ENCODE measurements at places on chromosomes 12 and 14. TPM values are rescaled to one million over a fixed set of nuclear protein-coding genes. Genes with fewer than 3 reads are reported as not detected.

GRCh38 chr12:6215120-6215807 lies 15.1 kb downstream of the CD9 start:
- H3K27ac ChIP-seq = no peak overlapping the region
- peaks cover 11% of the 10 kb centered on the region for H3K27me3 ChIP-seq
- H3K36me3 ChIP-seq = no peaks in the 10 kb centered on the region
- no peak overlapping the region for H3K4me3 ChIP-seq
- peaks cover 21% of the 10 kb centered on the region for H3K4me1 ChIP-seq

Gene PRKAG1
- 58.2 TPM for total RNA-seq

DNA sequence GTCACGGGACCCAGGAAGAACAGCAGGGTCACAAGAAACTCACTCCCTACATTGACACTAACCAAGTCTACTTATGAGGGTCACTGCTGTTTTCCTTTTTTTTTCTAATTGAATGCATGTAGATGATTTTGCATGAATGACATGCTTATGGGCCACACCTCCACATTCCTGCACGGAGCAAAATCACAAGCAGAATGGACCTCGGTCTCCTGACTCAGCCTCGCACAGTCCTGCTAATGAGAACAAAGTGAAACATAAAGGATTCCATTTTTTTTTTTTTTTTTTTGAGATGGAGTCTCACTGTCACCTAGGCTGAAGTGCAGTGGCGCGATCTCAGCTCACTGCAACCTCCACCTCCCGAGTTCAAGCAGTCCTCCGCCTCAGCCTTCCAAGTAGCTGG lies 12.3 kb downstream of the SCARB1 start:
- no peak overlapping the region for H3K27ac ChIP-seq
- H3K27me3 ChIP-seq = peaks cover 6% of the 10 kb centered on the region
- no peak for DNase-seq

GRCh38 chr12:18383203-18383602 lies 121.9 kb downstream of the PIK3C2G start:
- no peak for DNase-seq
- H3K4me1 ChIP-seq = peaks cover 9% of the 10 kb centered on the region
- no peak overlapping the region for H3K27ac ChIP-seq
- H3K36me3 ChIP-seq = peaks cover 4% of the 10 kb centered on the region
- H3K4me3 ChIP-seq = no peak overlapping the region

Gene IL22
- total RNA-seq = not detected

Gene CLEC2B
- not detected for total RNA-seq

- no peak overlapping the region for H3K4me3 ChIP-seq
- no peak for DNase-seq
- peaks cover 3% of the 10 kb centered on the region for H3K36me3 ChIP-seq
- H3K27me3 ChIP-seq = peaks cover 4% of the 10 kb centered on the region
- no peak overlapping the region for H3K27ac ChIP-seq
These were observed 87.3 kb downstream of the DYRK2 start for GRCh38 chr12:67735868-67736267.

- no peak overlapping the region for H3K27ac ChIP-seq
- H3K4me3 ChIP-seq = no peak overlapping the region
- DNase-seq = no peak
- H3K36me3 ChIP-seq = peaks cover 4% of the 10 kb centered on the region
These were observed 5.4 kb downstream of the CRACR2A start for GRCh38 chr12:3747543-3747942.

GRCh38 chr12:51814311-51815088 lies 34.0 kb downstream of the FIGNL2 start:
- H3K36me3 ChIP-seq = no peaks in the 10 kb centered on the region
- no peak overlapping the region for H3K27ac ChIP-seq
- peak; percentile 87 for DNase-seq
- peak overlapping the region; percentile 79 for H3K4me3 ChIP-seq
- peaks cover 27% of the 10 kb centered on the region for H3K4me1 ChIP-seq

GRCh38 chr14:22002860-22003284 lies 329.3 kb upstream of the OR4E1 start:
- H3K36me3 ChIP-seq = peaks cover 4% of the 10 kb centered on the region
- no peaks in the 10 kb centered on the region for H3K4me1 ChIP-seq
- H3K27ac ChIP-seq = no peak overlapping the region
- peak; percentile 63 for DNase-seq

- H3K36me3 ChIP-seq = no peaks in the 10 kb centered on the region
- no peak overlapping the region for H3K27ac ChIP-seq
- no peak overlapping the region for H3K4me3 ChIP-seq
- H3K27me3 ChIP-seq = peaks cover 4% of the 10 kb centered on the region
- H3K4me1 ChIP-seq = no peaks in the 10 kb centered on the region
These were observed 55.4 kb downstream of the TEAD4 start for GRCh38 chr12:3014641-3015040.

GRCh38 chr14:70828188-70828587 lies 18.9 kb upstream of the MAP3K9 start:
- H3K4me3 ChIP-seq = no peak overlapping the region
- DNase-seq = no peak

Gene SMIM41
- 0.88 TPM for total RNA-seq

- peaks cover 17% of the 10 kb centered on the region for H3K4me1 ChIP-seq
- H3K36me3 ChIP-seq = no peaks in the 10 kb centered on the region
- peaks cover 3% of the 10 kb centered on the region for H3K27me3 ChIP-seq
- H3K4me3 ChIP-seq = no peak overlapping the region
- no peak for DNase-seq
These were observed 67.0 kb upstream of the CCDC198 start for GRCh38 chr14:57560681-57561080.

- H3K4me3 ChIP-seq = no peak overlapping the region
- no peak for DNase-seq
- peaks cover 4% of the 10 kb centered on the region for H3K4me1 ChIP-seq
- no peak overlapping the region for H3K27ac ChIP-seq
- H3K36me3 ChIP-seq = no peaks in the 10 kb centered on the region
These were observed 10.4 kb upstream of the NRIP2 start for GRCh38 chr12:2845280-2845679.

DNA sequence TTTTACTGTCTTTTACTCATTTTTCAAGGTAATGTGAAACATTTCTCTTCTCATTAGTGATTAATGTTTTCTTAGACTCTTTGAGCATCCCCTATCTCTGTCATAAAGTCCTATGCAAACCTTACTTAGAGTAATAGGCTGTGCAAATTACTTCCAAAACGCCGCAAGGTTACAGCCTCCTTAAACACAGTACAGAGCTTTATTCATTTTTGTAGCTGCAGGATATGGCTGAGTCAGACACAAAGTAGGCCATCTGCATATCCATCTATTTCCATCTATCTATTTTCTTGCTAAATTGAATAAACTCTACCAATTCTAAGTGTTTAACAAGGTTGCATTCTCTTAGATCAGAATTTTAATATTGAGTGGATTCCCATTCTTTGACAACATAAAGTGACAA lies 335.6 kb upstream of the SLC16A7 start:
- H3K27me3 ChIP-seq = no peaks in the 10 kb centered on the region
- no peak overlapping the region for H3K27ac ChIP-seq
- H3K4me1 ChIP-seq = no peaks in the 10 kb centered on the region
- no peak for DNase-seq
- H3K4me3 ChIP-seq = no peak overlapping the region

DNA sequence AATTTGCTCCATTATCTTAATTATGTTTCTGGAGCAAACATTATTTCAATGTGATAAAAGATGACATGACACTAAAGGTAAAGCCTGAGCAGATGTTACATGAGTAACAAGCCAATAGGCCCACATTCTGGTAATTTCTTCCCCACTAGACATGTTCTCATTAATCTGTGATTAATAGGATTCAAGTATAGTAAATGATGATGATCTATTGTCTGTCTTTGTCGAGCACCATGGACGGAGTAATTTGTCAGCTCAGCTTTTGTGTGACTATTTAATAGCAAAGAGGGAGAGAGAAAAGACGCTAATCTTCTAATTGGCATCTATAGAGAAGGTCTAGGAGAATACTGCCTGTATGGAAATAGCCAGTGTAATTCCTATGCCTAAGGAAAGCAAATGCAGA lies 62.2 kb upstream of the INSM2 start:
- no peaks in the 10 kb centered on the region for H3K36me3 ChIP-seq
- no peak for DNase-seq
- H3K4me3 ChIP-seq = no peak overlapping the region
- H3K27me3 ChIP-seq = no peaks in the 10 kb centered on the region

DNA sequence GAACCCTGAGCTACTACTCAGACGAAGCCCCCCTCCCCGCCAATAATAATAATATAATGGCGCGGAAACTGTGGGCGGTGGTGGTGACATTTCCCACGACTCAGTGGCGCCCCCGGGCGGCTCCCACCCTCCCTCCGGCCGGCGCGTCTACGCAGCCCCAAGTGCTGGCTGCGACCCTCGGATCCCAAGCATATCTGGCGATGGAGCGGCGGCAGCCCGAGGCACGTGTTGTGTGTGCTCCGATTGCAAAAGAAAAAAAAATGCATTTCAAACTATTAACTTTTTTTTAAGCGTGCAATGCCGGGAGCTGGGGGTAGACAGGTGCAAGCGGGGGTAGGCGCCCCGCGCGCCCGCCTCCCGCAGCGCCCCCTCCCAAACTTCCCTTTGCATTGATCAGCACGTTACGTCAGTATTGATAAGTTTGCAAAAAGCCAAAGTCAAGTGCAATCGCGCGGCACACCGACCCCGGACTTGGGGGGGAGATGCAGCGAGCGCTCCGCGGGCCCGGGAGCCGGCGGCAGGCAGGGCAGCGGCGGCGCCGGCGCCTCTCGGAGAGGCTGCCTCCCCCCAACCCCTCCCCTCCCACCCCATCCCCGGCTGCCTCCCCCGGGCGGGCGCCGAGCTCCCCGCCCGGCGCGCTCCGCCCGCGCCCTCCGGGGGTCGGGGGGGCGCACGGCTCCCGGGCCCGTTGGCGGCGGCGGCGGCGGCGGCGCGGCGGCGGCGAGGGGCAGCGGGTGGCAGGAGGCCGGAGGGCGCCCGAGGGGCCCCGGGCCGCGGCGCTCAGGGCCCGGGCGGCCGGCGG lies 113.1 kb upstream of the MYL2 start:
- peaks cover 6% of the 10 kb centered on the region for H3K27me3 ChIP-seq
- DNase-seq = peak; percentile 85
- peaks cover 21% of the 10 kb centered on the region for H3K4me1 ChIP-seq
- H3K27ac ChIP-seq = peak overlapping the region; percentile 33
- peak overlapping the region; percentile 88 for H3K4me3 ChIP-seq

GRCh38 chr14:53237488-53237887 lies 84.4 kb upstream of the DDHD1 start:
- H3K27me3 ChIP-seq = no peaks in the 10 kb centered on the region
- DNase-seq = no peak
- no peak overlapping the region for H3K27ac ChIP-seq
- no peak overlapping the region for H3K4me3 ChIP-seq
- H3K4me1 ChIP-seq = no peaks in the 10 kb centered on the region

DNA sequence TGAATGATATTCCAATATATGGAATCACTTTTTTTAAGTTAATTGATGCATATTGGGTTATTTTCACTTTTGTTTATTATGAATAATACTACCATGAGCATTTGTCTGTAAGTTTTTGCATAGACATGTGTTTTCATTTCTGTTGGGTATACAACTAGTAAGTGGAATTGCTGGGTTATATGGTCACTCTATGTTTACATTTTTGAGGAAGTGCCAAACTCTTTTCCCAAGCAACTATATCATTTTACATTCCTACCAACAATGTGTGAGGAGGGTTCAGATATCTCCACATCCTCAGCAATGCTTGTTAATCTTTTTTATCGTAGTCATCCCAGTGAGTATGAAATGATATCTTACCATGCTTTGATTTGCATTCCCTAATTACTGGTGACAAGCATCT lies 64.0 kb downstream of the MON2 start:
- H3K27me3 ChIP-seq = no peaks in the 10 kb centered on the region
- no peak overlapping the region for H3K4me3 ChIP-seq
- no peaks in the 10 kb centered on the region for H3K4me1 ChIP-seq
- H3K27ac ChIP-seq = no peak overlapping the region
- no peaks in the 10 kb centered on the region for H3K36me3 ChIP-seq

DNA sequence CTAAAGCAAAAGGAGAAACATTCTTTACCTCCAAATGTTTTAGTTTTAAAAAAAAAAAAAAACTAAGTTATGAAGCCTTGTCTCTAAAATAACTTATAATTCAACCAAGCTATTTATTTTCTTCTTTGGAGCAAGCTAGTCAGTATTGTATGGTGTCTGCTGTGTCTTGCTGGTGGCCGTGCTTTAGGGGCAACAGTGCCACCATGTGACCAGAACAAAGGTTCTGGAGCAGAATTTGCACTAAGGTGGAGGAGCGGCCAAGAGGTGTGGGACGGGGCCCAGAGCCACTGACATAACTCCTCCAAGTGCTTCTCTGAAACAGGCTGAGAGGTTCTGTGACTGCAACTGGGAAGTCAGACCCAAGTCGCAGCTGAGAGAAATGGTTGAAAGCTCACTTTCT lies 4.5 kb downstream of the FICD start:
- H3K4me3 ChIP-seq = no peak overlapping the region
- H3K4me1 ChIP-seq = no peaks in the 10 kb centered on the region
- H3K36me3 ChIP-seq = no peaks in the 10 kb centered on the region
- H3K27me3 ChIP-seq = peaks cover 3% of the 10 kb centered on the region

DNA sequence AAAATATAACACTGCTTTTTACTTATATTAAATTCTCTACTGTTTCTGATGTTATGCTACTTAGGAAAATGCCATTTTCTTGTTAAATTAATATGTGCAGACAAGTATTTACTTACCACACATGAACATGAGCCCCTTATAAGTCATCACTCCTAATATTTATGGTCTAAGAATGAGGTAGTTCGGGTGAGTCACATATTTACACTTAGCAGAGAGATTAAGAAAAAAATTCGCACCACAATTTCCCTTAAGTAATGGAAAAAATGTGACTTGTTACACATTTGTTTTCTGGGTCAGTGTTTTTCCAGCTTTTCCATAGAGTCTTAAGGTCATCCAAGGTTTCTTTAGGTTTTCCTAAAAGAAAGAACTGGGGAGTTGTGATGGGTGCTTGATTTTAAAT lies 68.3 kb downstream of the RERG start:
- DNase-seq = no peak
- H3K36me3 ChIP-seq = no peaks in the 10 kb centered on the region
- H3K4me3 ChIP-seq = no peak overlapping the region
- no peak overlapping the region for H3K27ac ChIP-seq
- peaks cover 2% of the 10 kb centered on the region for H3K4me1 ChIP-seq
- no peaks in the 10 kb centered on the region for H3K27me3 ChIP-seq

DNA sequence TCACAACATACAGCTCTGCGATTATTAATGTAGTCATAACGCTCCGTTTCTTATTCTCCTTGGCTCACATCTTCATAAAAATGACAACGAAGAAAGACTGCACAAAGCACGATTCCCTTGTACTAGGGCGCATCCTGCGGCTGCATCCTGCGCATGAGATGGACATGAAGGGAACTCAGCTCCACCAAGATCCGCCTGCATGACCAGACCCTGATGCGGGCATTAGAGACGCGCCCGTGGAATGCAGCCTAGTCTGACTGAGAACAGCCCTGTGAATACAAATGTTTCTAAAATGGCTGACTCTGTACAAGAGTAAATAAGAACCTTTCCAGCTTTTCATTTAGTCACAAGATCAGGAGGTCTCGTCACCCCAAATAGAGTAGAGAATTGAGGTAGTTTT lies 422.2 kb downstream of the NOVA1 start:
- H3K36me3 ChIP-seq = no peaks in the 10 kb centered on the region
- no peak overlapping the region for H3K4me3 ChIP-seq
- H3K27ac ChIP-seq = no peak overlapping the region
- H3K4me1 ChIP-seq = peaks cover 9% of the 10 kb centered on the region
- no peaks in the 10 kb centered on the region for H3K27me3 ChIP-seq

Gene KRT78
- not detected for total RNA-seq

Gene TAS2R42
- total RNA-seq = not detected

Gene KLRK1
- total RNA-seq = not detected
